ENCODE measurements at places on chromosomes 7 and 10.

DNA sequence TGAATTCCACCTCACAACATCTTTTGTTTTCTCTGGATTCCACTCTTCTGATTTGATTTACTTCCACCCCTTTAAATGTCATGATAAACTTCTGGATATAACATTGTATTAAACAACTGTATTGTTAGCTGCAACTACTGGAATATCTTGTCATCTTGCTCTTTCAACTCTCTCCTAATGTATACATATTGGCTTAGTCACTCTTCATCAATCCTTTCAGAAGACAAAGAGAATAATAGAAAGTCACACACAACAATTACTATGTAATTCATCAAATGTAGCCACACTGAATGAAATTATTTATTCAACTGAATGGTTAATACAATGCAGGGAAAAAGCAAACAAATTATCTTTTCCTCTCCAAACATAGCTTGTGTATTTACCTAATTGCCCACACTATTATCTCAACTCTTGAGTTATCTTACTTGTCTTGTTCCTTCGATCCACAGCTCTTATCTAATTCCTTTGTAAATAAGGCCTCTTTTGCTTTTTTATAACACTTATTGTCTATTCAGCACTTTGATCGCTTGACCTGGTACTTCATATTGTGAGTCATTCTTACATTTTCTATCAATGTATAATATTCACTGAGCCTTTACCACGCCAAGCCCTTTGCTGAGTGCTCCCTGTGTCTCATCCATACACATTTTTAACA lies 16.7 kb downstream of the SEMA3A start:
- no peak for DNase-seq

DNA sequence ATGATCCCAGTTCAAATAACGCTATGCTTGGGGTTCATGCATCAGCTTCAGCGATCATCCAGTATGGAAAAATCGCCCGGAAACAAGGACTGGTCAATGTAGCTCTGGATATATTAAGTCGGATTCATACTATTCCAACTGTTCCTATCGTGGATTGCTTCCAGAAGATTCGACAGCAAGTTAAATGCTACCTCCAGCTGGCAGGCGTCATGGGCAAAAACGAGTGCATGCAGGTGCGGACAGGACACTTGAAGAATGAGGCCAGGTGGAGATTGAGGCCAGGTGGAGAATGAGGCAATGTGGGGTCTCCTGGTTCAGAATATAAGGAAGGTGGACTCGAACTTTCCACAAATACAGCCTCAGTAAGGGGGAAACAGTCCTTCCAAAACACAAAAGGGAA lies 105.8 kb downstream of the TRRAP start:
- DNase-seq = no peak

DNA sequence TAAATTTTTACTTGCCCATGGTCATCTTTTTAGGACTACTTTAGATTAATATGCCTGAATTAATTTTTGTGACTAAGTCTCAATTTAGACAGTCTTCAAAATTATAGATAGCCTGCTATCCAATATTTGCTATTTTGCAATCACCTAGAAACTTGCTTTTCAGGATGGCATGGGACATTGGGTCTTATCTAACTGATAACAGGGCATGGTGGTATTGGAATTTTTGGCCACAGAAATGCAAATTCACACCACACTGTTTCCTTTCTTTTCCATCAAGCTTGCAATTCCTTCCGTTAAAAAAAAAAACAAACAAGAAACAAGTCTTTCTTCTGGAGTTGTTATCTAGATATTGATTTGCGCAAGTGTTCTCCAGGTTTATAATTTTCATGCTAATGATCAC lies 8.8 kb downstream of the ARL5B start:
- DNase-seq = no peak

GRCh38 chr7:101077303-101078086 lies 7.8 kb upstream of the TRIM56 start:
- DNase-seq = peak; percentile 95

GRCh38 chr7:85226361-85227085 lies 39.7 kb upstream of the SEMA3D start:
- no peak for DNase-seq

DNA sequence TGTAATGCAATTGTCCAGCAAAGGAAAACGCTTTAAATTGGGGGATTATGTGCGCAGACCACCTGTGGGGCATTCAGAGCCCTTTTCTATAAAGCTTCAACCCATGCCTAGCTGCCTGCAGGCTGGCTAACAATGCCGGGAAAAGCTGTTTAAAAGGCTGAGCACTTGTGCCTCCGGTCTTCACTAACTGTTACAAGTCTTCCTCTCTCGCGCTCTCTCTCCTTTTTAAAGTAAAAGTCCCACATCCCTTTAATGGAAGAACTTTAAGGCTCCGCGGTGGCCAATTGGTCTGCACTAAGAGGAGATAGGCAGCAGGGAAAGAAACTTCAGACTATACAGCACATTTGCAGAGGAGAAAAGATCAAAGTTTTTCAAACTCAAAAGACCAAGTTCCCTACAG lies 4.6 kb downstream of the FZD8 start:
- DNase-seq = peak; percentile 76

- DNase-seq = peak; percentile 75
These were observed 40.5 kb downstream of the PRSS2 start for GRCh38 chr7:142811154-142811737.

GRCh38 chr10:98582363-98582762 lies 135.6 kb upstream of the HPS1 start:
- no peak for DNase-seq

DNA sequence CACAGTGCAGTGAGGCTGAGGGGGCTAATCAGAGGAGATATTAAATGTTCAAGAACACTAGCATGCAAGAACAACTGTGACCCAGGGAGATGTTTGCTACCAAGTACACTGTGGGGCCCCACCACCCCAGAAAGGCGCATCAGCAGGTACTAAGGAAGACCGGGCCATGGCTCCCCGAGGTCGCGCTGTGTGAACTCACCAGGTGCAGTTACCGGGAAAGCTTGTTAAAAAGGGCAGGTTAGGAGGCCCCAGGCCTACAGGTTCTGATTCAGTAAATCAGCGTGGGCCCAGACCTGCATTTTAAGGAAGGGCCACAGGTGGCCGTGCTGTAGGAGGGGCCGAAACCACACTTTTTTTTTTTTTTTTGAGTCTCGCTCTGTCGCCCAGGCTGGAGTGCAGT lies 54.6 kb downstream of the TMEM209 start:
- DNase-seq = no peak

GRCh38 chr7:69882269-69882668 lies 284.0 kb downstream of the AUTS2 start:
- no peak for DNase-seq

GRCh38 chr10:36096576-36096975 lies 454.5 kb upstream of the FZD8 start:
- DNase-seq = no peak

GRCh38 chr10:70657041-70657440 lies 15.3 kb upstream of the ADAMTS14 start:
- no peak for DNase-seq

DNA sequence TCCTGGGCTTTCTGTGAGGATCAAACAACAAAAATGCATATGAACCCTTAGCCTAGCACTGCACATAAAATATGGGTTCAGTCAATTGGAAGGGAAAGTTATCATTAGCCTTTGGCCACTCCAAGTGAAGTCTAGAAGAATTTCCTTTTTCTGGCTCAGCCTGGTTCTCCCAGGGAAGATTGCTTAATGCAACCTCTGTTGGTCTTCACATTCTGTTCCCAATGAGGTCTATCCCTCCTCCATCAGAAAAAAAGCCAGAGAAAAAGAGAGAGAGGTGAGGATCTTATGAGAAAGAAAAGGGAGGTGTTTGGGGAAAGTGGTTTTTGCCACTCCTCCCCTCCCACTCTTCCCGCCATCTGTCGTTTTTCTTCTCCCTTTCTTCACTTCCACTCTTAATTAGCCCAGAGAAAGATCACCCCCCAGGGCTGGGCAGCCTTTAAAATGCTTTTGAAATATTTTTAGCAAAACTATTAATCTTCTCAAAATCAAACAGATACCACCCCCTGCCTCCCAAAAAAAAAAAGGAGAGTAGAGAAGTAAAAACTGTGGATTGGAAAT lies 31.1 kb downstream of the CPVL start:
- no peak for DNase-seq

- no peak for DNase-seq
These were observed 31.3 kb upstream of the ITGA8 start for GRCh38 chr10:15751046-15751445.
